CD4-positive, alpha-beta memory T cell (primary cell): ENCODE measurements at places on chromosomes 3 and 15. TPM values are rescaled to one million over a fixed set of nuclear protein-coding genes. Genes with fewer than 3 reads are reported as not detected.

Gene CPA3
- not detected for total RNA-seq

Gene SMCO1
- total RNA-seq: not detected

Gene NME9
- total RNA-seq: 1.4 TPM

Gene GABRB3
- 0.06 TPM for total RNA-seq

Gene TIMP4
- not detected for total RNA-seq

Gene SERPINI2
- not detected for total RNA-seq

Gene CASR
- not detected for total RNA-seq

Gene TRIM42
- total RNA-seq: not detected

Gene EPHA3
- total RNA-seq: not detected

Gene SNX1
- total RNA-seq: 155 TPM

Gene NPRL2
- 53.0 TPM for total RNA-seq

Gene SNRPA1
- 100 TPM for total RNA-seq

Gene CFAP20DC
- 0.50 TPM for total RNA-seq

Gene CAV3
- not detected for total RNA-seq

Gene MYL3
- not detected for total RNA-seq

Gene MEX3B
- 1.6 TPM for total RNA-seq

Gene PTH1R
- not detected for total RNA-seq

Gene CD80
- total RNA-seq: 0.44 TPM

Gene GATM
- total RNA-seq: 1.6 TPM

Gene DISP2
- 0.03 TPM for total RNA-seq

Gene DAPK2
- total RNA-seq: 2.3 TPM
